ENCODE measurements at places on chromosomes 1 and 21. TPM values are rescaled to one million over a fixed set of nuclear protein-coding genes. Genes with fewer than 3 reads are reported as not detected.
A peak's percentile ranks its signal among the peaks of the same experiment; 100 is the strongest.

DNA sequence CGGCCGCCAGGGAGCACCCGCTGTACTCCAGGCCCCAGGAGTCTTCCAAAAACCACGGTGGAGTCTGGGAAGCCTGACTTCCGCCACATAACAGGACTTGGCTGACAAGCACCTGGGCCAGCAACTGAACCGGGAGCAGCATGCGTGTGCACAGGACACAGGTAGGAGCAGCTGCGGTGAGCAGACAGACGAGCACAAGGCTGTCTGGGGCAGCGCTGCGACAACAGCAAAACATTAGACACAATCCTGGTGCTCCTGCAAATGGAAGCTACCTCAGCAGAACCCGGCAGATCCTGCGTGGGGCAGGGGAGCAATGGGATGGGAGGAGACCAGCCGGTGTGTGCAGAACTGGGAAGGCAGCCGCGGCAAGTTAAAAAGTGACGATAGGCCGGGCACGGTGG, 80.4 kb downstream of the NPHP4 start:
- DNase-seq = no peak
- no peaks in the 10 kb centered on the region for H3K27me3 ChIP-seq
- no peak overlapping the region for H3K27ac ChIP-seq

GRCh38 chr21:36790616-36791015, 91.7 kb downstream of the SIM2 start:
- H3K4me3 ChIP-seq = no peak overlapping the region
- H3K36me3 ChIP-seq = peaks cover 23% of the 10 kb centered on the region
- no peaks in the 10 kb centered on the region for H3K4me1 ChIP-seq
- no peak for DNase-seq
- no peak overlapping the region for H3K27ac ChIP-seq

DNA sequence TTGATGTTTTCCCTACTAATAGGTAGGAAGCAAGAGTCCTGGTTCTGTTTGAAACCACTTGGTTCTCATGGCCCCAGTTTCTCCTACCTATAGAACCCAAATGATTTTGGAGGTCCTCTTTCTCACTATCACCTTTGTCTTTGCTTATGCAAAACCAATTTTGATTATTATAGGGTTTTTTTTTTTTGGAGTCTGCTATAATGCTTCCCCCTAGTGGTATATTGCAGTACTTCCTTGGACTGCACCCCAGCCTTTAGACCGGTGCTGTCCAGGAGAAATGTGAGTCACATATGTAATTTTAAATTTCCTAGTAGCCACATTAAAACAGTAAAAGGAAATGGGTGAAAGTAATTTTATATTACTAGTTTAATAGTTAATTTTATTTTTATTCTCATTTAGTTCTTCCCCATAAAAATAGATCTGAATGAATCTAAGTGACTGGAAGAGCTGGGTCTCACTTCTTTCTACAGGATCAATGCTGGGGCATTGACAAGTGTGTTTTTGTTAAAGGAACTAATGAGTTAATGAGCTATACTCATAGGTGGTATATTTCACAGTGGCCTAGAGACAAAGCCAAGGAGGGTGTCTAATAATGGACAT, 10.6 kb downstream of the FCMR start:
- H3K27ac ChIP-seq = peak overlapping the region; percentile 10
- peak; percentile 51 for DNase-seq
- H3K36me3 ChIP-seq = peaks cover 14% of the 10 kb centered on the region

DNA sequence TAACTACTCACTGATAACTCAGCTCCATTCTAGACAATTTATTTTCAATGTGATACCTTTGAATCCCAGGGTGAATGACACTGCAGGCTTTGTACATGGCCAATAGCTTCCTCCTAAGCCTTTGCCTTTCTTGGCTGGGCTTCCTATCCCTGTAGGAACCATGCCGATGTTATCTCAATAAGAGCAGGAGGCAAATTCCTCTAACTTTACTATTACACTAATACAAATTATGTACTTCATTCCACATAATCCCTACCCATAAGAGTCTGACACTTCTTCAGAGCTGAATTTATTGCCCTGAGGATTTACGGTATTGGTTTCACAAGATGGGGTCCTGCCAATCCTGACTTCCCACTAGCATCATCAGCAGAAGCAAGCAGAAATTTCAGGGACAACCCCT, 14.0 kb downstream of the TGFBR3 start:
- H3K4me1 ChIP-seq = peaks cover 96% of the 10 kb centered on the region
- no peaks in the 10 kb centered on the region for H3K36me3 ChIP-seq
- peak overlapping the region; percentile 76 for H3K4me3 ChIP-seq
- no peak for DNase-seq
- H3K27me3 ChIP-seq = peaks cover 7% of the 10 kb centered on the region

DNA sequence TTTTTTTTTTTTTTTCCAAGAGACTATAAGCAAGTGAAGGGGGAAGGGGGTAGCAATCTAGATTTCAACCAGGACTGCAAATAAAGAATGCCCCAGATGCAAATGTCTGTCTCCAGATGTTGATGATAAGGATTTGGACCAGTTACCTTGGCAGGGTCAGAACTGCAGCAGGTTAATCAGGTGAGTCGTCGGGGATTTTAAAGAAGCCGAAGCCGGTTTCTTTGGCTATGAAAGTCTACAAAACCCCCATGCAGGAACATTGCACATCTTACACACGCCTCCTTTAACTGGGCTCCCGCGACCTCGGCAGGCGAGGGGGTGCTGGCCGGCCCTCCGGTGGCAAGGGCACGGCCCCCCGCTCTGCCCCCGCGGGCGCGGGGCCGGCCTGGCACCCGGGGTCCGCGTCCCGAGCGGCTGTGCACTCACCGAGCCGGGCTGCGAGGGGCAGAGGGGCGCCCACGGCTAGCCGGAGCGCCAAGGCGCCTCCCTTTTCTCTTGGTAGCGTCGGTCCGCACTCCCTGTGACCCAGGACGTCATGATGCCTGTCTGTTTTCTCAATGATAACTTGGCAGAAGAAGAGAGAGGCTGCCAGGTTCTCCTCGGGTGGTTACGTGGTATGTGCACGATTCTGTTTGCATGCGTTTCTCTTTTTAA, 366.3 kb upstream of the ESRRG start:
- H3K36me3 ChIP-seq = no peaks in the 10 kb centered on the region
- no peak overlapping the region for H3K27ac ChIP-seq
- no peak for DNase-seq

DNA sequence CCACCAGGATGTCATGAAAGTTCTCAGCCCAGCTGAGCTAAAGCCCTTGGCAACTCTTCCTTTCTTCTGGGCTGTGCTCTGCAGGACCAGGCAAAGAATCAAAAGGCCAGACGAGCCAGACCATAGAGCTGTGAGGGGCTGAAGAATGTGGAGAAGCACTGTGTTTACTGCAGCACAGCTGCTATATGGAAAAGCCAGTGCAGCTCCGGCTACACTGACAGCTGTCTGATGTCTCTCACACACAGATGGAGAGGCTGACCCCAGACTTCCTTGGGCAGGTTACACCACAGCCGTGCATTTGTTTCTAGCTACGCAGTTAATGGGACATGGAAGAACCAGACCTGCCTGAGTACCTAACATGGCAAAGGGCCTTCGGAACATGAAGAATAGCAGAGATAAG, 40.3 kb downstream of the CD247 start:
- peak overlapping the region; percentile 97 for H3K27ac ChIP-seq
- peaks cover 100% of the 10 kb centered on the region for H3K4me1 ChIP-seq
- H3K27me3 ChIP-seq = peaks cover 74% of the 10 kb centered on the region
- no peak for DNase-seq

DNA sequence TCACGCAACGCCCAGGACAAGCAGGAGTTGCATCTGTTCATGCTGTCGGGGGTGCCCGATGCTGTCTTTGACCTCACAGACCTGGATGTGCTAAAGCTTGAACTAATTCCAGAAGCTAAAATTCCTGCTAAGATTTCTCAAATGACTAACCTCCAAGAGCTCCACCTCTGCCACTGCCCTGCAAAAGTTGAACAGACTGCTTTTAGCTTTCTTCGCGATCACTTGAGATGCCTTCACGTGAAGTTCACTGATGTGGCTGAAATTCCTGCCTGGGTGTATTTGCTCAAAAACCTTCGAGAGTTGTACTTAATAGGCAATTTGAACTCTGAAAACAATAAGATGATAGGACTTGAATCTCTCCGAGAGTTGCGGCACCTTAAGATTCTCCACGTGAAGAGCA, 60.4 kb upstream of the ZNF326 start:
- no peaks in the 10 kb centered on the region for H3K27me3 ChIP-seq
- no peak overlapping the region for H3K27ac ChIP-seq

GRCh38 chr1:18314399-18314798, 166.3 kb upstream of the KLHDC7A start:
- no peaks in the 10 kb centered on the region for H3K4me1 ChIP-seq
- no peaks in the 10 kb centered on the region for H3K27me3 ChIP-seq
- DNase-seq = no peak
- H3K27ac ChIP-seq = no peak overlapping the region
- no peaks in the 10 kb centered on the region for H3K36me3 ChIP-seq

Gene TSPAN2
- 80.1 TPM for polyA plus RNA-seq

Gene SPATA21
- polyA plus RNA-seq = not detected

Gene SMPDL3B
- polyA plus RNA-seq = not detected

Gene TRIM67
- polyA plus RNA-seq = not detected

Gene OXCT2
- polyA plus RNA-seq = 0.24 TPM

Gene ADAMTS5
- polyA plus RNA-seq = not detected

Gene KRTAP11-1
- polyA plus RNA-seq = not detected

Data from immature natural killer cell (primary cell).